ENCODE measurements at places on chromosomes 4 and X.

DNA sequence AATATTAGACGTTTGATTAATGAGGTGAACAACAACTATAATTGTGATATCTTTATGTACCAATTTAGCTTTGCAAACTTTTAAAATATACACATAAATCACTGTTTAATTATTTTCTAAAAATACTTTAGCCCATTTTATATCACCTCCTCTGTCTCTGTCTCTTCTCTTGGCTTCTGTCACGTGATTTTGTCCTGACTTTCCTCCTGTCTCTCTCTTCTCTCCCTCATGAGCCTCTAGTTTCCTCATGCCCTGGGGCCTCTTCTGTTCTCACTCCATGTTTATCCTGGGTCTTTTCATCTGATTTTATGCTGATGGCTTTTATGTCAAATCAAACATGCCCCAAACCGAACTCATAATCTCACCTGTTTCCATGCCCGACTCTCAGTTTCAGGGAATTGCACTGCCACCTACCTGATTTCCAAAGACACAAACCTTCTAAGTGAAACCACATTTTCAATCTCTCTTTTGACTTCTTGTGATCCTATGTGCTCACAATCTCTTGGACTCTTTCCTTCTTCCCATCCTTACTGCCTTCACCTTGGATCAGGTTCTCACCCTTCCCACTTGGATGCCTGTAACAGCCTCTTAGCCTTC, 303.0 kb upstream of the GALNT7 start:
- DNase-seq: no peak

DNA sequence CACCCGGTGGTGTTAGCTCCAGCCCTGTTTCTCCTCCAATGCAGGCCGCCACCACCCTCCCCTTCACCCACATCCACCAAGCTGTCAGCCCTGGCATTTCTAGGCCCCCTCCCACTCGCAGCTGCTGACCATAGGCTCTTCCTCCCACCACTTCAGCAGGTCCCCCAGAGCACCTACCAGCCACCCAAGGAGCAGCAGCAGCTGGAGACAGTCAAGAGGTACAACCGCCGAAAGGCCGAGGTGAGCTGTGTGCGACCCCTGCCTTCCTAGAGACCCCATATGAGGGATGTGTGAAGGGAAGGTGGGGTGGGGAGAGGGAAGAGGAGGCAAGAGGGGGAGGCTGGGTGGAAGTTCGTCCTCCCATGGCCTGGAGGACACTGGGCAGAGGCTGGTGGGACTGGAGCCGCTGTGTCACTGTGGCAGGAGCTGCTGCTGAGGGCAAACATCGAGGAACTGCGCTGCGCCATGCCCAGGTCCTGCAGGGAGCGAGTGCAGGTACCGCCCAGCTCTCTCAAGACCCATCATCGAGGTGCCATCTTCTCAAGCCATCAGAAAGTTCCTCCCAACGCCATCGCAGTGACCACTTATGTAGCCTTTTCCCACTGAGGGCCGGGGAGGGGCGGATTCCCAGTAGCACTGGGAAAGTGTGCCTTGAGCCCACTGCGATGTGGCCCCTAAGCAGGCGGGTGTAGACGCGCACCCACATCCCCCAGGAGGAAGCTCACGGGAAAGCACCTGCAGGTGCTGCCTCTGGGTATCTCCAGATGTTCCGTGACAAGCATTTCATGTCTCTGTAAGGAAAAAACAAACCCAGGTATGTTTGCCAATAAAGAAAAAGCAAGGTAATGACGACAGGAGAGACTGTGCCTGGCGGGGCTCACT, 19.2 kb upstream of the RNF4 start:
- no peak for DNase-seq

DNA sequence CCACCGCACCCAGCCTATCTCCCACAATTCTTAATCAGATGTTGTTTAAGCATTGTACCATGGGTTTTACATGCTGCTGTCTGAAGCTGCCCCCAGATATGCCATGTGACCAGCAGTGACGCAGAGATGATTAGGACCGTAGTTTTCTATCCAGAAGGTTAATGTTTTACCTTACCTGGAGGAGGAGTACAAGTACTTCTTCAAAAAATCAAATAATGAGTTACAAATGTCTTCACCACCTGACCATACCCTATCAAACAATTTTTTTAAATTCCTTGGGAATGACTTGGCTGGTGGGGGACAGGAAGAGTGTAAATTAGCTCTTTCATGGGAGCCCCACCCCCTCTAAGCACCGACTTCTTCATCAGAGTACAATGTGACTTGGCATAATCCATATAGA, 16.2 kb upstream of the SGMS2 start:
- no peak for DNase-seq

DNA sequence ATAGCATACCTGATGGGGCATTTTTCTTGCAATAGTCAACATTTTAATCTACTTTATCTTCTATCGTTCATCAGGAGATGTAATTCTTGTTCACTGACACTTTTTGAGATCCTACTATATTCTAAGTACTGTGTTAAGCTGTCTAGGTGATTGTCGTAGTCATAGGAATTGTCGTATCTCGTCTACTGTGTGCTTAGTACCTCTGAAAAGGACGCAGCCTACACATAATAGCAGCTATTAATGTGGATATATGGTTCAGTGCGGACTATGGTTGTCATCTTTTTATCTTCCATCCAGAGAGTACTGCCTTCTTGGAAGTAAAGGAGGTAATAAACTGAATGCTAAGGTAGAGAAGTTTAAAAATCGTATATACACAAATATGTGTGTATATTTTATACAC, 21.9 kb upstream of the CFAP299 start:
- DNase-seq: no peak

DNA sequence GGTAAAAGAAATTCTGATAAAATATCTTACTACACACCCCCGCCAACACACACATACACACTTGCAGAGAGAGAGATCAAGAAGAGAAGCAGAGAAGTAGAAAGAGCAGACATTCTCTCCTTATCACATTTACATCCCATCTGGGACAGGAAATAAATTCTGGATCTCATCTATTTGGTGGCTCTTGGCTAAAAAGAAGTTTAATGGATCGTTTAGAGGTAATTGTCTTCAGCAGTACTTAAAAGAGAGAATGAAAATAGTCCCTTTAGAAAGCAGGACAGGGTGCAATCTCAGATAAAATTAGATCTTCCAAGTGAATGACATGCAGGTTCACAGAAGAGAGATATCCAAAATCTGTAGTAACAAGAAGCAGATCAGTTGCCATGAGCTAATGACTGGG, 1392.5 kb downstream of the RAPGEF2 start:
- DNase-seq: no peak

- no peak for DNase-seq
These were observed 119.0 kb upstream of the SLC6A14 start for GRCh38 chrX:116317409-116317808.

DNA sequence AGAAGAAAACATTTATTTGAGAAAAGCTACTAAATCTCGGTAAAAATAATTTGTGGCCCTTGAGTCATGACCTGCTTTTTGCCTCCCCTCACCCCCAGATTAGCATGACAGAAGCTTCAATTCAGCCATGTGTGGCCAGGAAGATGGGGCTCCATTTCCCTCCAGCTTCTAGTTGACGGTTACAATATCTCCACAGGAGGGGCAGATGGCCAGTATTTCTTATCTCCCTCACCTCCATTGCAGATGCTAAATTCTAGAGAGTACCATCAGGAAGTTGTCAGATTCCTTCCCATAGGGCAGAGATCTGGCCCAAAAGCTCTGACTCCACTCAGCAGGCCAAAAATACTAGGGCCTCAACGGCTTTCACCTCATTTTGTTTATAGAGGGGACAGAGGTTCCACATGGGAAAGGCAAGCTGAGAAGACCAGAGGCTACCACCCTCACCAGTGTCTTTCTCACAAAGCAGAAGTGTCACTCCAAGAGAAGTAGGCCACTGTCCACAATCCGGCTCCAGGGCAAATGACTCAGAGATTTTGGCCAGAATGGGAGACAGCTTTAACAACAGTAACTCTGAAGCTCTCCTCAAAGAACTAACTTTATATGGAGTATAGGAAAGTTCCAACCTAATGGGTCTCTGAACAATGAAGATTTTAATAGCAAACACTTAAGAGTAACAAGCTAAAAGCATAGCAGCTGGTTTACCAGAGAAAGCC, 108.3 kb downstream of the TBC1D19 start:
- no peak for DNase-seq

- DNase-seq: no peak
These were observed 4.7 kb downstream of the TMSB4X start for GRCh38 chrX:12979616-12980015.

GRCh38 chr4:94758700-94759399, 1.1 kb downstream of the BMPR1B start:
- no peak for DNase-seq

- no peak for DNase-seq
These were observed 408 bp downstream of the TET2 start for GRCh38 chr4:105147016-105147552.

DNA sequence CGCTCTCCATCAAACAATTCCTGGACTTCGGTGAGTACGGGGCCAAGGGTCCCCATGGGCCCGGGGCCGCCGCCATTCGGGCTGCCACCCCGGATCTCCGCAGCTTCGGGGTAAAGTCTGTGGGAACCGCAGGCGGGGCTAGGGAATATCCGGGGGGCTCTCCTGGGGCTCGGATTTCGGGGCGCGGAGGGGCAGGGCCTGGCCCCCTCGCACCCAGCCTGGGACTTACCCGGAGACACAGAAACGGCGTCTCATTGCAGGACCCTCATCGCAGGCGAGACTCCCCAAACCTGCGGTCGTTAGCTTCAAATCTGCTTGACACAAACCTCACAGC, 413 bp downstream of the PDK3 start:
- DNase-seq: no peak

DNA sequence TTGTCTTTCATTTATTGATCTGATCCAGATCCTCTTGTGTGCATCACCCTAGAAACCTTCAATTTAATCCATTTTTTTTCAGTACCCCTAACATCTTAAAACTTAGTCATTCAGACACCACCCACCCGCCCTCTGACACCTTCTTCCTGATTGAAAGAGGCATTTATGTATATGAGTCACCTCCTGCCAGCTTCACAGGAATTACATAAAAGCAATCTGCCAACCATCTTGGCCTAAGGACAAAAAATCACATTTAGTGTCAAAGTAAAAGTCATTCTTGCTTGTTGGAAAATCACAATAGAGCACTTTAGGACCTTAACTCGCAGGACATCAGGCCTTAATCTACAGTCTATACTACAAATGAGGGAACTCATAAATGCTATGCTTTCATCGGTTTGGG, 52.1 kb downstream of the NDST3 start:
- peak; percentile 67 for DNase-seq

- DNase-seq: no peak
These were observed 172.3 kb upstream of the RPS6KA3 start for GRCh38 chrX:20438871-20439526.

DNA sequence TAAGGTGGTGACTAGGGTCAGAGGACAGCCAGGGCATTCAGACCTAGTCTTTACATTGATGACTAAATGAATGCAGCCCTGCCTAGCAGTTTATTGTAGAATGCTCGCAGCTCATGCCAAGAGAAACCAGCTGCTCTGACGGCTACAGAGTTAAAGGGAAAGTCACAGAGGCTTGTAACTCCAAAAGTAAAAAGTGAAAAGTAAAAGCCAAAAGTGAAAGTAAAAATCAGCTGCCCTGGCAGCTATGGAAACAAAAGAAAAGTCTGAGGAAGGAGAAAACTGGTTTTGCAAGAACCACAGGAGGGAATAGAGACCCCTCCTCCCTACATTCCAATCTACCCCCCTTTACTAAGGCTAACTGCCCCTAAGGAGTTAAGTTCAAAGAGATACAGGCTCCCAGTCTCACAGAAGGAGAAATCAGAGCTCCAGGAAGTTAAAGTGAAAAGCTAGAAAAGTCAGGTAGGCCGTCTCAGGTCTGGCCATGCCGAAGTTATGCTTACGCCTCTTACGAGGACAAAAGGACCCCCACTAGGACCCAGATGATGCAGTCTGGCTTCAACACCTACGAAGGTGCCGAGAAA, 6.0 kb downstream of the GAGE10 start:
- DNase-seq: no peak

DNA sequence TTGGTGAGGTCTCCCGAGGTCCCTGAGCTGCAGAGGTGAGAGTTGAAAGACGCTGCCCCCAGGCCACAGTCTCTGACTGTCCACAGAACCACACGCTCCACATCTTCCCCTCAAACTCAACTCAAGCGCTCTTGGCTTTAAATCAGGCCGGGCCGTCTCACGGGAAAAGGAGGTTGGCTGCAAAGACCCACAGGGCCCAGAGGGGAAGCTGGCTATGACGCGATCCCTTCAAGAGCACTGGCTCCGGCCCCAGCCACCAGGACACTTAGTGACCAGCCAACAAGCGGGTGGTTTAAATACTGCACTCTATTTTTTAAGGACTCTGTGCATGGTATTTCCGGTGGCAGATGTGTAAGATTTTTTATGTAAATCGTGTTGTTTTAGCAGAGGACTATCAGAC, 19.9 kb downstream of the LRPAP1 start:
- DNase-seq: no peak

DNA sequence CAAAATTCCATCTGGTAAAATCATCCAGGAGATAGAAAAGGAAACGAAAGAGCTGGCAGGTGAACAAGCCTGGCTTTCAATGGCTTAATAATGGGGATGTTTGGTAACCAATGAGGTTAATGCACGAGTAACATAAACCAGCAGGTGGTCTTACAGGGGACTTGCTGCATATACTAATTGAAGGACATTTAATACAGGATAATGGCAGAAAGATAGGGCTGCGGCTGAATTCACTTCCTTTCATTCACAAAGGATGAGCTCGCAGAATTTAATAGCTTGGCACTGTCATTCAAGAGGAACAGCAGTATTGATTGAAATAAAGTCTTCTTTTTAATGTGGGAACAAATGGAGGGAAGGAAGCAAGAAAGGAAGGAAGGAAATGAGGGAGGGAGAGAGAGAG, 156.3 kb upstream of the RAI2 start:
- no peak for DNase-seq

- no peak for DNase-seq
These were observed 2535.3 kb downstream of the PCDH7 start for GRCh38 chr4:33255507-33255906.

- DNase-seq: no peak
These were observed 5.0 kb upstream of the BANK1 start for GRCh38 chr4:101785486-101785885.

DNA sequence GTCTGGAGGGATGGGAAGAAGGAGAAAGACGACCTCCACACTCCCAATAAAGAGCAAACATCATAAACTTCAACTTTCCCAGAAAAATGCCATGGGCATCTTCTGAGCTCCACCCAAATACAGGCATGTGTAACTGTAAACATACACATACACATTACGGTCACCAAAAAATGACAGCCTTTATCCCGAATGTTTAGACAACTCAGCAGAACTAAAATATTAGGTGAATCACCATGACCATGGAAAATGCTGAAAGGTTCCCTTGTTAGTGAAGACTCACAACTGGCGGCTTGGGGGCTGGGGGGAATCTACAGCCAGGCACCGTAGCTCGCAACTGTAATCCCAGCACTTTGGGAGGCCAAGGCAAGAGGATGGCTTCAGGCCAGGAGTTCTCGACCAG, 33.0 kb downstream of the PRKX start:
- DNase-seq: no peak
